ENCODE measurements at places on chromosomes 7 and 10.

DNA sequence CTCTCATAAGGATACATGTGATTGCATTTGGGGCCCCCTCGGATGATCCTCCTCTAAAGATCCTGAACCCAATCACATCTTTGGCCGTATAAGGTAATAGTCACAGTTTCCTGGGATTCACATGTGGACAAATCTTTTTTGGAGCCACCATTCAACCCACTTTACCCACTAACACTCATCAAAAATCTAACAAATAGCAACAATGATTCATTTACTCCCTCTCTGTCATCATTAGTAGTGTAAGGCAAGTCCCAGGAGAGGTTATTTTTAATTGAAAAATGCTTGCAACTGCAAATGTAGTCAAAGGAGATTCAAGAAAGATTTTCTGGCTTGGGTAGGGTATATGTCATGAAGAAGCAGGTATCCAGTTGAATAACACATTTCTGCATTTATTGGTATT is 9.9 kb upstream of the SMKR1 start:
- DNase-seq: no peak

DNA sequence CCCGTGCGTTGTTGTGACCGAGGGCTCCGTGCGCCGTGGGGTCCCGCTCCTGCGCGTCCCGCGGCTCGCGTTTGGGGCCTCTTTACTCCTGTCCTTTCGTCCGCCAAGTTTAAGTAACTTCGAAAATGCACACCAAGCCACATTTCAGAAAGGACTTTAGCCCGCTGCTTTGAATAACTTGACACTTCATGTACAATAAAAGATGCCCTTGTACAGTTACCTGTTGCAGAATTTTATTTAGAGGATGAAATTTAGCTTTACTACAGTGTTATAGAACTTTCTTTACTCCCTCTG is 459 bp downstream of the SUGCT start:
- no peak for DNase-seq

- no peak for DNase-seq
Observed at GRCh38 chr7:19161671-19162070, 16.4 kb upstream of the FERD3L start.

GRCh38 chr7:11846361-11846955 is 14.5 kb upstream of the THSD7A start:
- no peak for DNase-seq

- DNase-seq: peak; percentile 46
Observed at GRCh38 chr7:99752356-99752755, 17.4 kb upstream of the CYP3A7 start.

GRCh38 chr10:99292159-99292558 is 37.0 kb upstream of the CNNM1 start:
- no peak for DNase-seq

DNA sequence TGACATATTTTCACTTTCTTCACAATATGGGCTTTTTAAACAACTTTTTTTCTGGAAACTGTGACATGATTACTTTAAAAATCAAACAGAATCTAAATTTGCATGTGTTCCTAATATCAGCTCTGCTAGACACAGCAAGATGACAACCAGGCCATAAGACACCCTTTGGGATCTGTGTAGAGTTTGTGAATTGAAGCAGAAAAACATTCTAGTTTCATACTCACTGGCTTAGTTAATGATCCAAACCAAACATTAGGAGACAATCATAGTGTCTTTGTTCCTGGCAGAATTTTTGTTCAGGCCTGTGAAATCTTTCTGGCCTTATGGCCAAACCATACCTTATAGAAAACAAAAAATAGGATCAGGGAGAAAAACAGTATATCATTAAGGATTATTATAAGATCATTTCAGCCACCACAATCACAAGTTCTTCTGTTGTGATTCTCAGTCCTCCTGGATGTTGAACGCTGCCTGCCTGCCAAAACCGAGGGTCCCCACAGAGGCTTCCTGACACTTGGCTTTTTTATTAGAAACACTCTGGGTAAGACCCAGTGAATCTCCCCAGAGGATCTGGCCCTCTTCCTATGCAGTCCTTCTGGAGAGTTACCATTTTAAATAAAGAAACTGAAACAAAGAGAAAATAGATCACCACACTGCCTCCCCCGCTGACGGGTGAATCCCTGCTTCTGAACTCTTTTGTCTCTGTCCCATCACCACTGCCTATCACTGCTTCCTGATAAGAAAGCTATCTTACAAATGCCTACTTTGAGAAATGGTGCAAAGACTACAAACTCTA is 79.2 kb upstream of the PPP1R3C start:
- DNase-seq: no peak

- DNase-seq: no peak
Observed at GRCh38 chr7:80264769-80265495, 130.3 kb downstream of the GNAI1 start.

- no peak for DNase-seq
Observed at GRCh38 chr7:36598054-36598674, 126.1 kb downstream of the AOAH start.

DNA sequence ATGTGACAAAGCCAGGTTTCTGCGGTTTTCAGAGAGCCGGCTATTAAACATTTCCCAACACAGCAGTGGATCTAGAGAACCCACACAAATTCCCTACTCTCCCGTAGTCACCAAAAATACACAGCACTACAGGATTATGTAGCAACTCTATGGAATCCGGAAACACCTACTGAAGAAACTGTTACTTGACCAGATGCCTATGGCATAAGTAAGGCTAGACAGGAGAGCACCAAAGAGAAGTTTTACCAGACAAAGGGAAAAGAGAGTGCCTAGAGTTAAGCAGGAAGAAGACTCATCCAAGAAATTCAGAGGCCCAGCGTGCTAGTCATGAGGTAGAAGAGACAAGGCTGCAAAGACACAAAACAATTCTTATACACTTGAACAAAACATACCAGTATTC is 321.1 kb downstream of the PARD3 start:
- DNase-seq: no peak

All from SW480 (cell line).